Kidney epithelial cell (primary cell): ENCODE measurements at places on chromosomes 13 and 19. TPM values are rescaled to one million over a fixed set of nuclear protein-coding genes. Genes with fewer than 3 reads are reported as not detected.

Gene KLK12
- not detected in 2 replicates for total RNA-seq

- no peak for DNase-seq
These were observed 2.1 kb downstream of the KCNN4 start for GRCh38 chr19:43778651-43779050.

DNA sequence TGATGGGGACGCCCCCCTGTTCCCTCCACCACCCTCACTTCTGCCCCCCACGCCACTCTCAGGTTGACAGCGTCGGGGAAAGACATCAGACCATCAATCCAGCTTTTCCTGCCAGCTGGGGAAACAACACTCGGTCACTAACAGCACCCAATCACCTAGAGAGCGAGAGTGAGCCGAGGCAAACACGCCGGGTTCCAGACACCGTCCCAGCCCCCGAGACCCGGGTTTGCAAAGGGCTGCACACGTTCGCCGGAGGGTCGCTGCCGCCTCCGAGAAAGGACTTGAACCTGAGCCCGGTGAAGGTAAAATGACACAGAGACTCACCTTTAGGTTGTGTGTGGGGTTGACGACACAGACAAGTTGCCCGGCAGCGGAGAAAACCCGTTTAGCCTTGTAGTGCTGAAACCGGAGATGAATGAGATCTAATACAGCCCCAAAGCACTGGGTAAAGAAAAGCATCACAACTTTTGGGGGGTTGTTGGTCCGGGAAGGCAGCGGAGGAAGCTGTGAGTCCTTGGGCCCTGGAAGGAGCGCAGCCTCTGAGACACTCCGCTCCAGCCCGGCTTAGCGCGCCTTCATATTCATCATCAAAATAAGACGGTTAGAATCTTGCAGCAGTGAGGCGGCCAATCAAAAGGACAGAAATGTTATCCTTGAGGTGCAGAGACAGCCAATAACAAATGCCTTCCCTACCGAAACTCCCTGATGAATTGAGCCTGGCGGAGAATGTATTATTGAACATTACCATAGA lies at the start of gene SIAH3:
Gene SIAH3 (minus strand): TSS at position 583 of the 751 bp plus-strand sequence. CDS start 124 bp downstream, at position 459.
- DNase-seq = no peak

DNA sequence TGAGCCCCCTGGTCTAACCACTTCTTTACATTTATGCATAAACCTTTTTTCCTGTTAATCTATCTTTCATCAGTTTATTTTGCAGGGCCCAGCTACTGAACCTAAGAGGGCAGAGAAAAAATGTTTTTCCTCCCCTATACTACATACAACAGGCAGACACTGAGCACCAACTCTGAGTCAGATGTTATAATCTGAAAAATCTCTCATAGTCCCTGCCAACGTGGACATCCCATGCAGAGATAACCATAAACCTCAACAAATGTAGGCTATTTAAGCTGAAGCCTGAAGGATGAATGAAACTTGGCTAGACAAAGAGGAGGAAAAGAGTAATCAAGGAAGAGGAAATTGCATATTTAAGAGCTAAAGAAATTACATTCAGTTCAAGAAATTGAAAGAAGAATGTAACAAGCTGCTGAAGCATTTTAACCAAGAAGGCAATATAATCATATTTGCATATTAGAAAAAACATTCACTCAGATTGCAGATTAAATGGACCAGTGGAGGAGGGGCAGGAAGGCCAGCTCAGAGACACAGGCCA lies 2.6 kb downstream of the NEK3 start:
- no peak for DNase-seq

Gene MIPEP
- 20.1 and 25.6 TPM in 2 replicates for total RNA-seq

Gene FSD1
- total RNA-seq = 11.3 and 13.2 TPM in 2 replicates

Gene SRRM5
- 0.46 TPM in 1 of 2 replicates, not detected in the other for total RNA-seq

Gene ZNF729
- 0.14 TPM in 1 of 2 replicates, not detected in the other for total RNA-seq

Gene ICAM4
- 0.13 TPM in 1 of 2 replicates, not detected in the other for total RNA-seq

Gene GAPDHS
- total RNA-seq = not detected in 2 replicates

Gene TGFBR3L
- total RNA-seq = 0.14 and 4.5 TPM in 2 replicates

DNA sequence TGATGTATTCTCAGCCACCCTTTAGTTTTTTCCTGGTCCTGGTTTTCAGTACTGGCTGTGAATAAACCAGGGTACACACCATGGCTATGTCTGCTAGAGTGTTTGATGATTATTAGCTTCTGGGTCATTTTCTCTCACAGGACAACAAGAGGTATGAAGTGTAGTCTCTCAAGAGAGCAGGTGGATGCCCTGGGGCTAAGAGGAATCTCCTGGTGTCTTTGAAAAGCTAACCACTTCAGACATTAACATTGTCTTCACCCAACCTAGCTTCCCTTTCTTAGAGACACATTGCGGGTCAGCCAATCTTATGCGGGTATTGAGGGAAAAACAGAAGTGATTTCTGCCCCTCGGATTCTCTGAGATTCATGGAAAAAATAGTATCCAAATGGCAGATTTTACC lies 1.6 kb downstream of the ZNF730 start:
- no peak for DNase-seq

- DNase-seq = no peak
These were observed 7.1 kb upstream of the PSMC4 start for GRCh38 chr19:39963898-39964297.

DNA sequence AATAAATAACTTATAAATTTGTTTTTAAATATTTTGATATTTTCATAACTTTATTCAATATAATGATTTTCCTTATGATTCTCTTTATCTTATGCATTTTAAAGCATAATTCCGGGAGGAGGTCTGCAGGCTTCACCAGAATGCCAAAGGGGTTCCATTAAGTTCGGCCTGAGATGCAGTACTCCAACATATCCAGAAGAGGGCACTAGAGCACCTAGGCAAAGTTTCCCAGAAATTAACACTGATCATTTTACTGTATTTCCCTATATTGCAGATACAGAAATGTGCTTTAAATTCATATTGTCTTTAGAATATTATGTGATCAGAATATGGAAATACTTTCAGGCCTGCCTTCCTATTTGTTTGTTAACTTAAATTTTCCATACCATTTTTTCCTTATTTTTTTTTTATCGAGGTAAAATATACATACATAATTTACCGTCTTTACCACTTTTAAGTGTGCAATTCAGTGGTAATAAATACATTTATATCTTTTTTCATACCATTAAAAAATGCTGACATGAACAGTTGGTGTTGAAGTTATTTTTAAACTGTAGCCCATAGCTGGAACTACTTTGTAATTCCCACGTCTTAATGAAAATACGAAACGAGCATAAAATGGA lies 58.9 kb upstream of the TM9SF2 start:
- DNase-seq = no peak

Gene GDF15
- 637 and 822 TPM in 2 replicates for total RNA-seq

GRCh38 chr13:84649853-84650252 lies 767.6 kb upstream of the SLITRK1 start:
- no peak for DNase-seq

GRCh38 chr13:48901781-48902180 lies 73.9 kb upstream of the FNDC3A start:
- no peak for DNase-seq

DNA sequence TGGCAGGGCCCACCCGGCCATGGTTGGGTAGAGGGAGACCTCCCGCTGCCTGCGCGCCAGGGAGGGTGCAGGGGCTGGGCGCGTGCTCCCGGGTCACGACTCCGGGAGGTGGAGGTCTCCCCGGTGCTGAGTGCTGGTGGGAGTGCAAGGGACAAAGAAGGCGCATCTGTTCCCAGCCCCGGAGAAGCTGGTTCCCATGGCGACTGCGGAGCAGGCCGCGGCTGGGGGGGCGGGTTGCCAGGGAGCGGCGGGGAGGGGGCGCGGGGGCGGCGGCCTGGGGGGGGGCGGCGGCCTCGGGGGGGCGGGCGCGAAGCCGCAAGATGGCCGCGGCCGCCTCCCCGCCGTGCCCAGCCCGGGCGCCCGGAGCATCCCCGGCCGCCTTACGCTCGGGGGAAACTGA lies 1.2 kb downstream of the CBARP start:
- no peak for DNase-seq

DNA sequence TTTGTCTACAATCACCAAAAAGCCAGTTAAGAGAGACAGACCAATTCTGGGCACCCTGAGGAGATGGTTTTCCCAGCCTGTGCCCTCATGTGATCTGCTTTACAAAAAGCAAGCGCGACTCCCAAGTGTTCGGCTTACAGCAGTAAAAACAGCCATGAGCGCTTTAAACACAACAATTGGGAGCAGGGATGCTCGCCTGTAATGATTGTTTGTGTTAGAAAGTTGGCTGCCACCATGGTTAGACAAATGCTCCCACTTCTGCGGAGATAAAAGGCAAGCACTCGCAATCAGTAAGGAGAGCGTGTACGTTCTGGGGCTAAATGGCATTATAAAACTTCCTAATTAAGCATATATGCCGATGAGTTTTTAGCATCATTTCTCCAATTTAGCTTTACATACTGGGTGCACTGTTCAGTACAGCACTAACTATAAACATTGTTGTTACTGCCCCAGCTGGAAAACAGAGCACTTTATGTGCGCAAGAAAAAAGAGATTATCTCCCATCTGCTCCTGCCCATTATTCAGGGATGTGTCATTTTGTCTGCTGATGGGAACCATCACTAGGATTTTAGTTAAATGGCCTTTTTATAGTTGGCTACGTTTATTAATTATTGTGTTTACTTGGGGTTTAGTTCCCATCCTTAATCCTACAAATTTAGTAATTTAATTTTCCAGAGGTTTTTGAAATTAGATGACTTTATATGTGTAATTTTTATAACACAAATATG lies 309.3 kb upstream of the MAB21L1 start:
- no peak for DNase-seq

Gene MBOAT7
- 107 and 111 TPM in 2 replicates for total RNA-seq

GRCh38 chr13:40345149-40345514 lies 321.3 kb downstream of the FOXO1 start:
- no peak for DNase-seq

Gene CABP5
- total RNA-seq = not detected in 2 replicates

Gene FFAR2
- total RNA-seq = not detected in 2 replicates

GRCh38 chr13:36973621-36974295 lies 25.4 kb downstream of the ALG5 start:
- DNase-seq = no peak

- no peak for DNase-seq
These were observed 1362.0 kb downstream of the PCDH9 start for GRCh38 chr13:65868099-65868498.

- DNase-seq = no peak
These were observed 509.5 kb downstream of the GPC6 start for GRCh38 chr13:93736081-93736480.

DNA sequence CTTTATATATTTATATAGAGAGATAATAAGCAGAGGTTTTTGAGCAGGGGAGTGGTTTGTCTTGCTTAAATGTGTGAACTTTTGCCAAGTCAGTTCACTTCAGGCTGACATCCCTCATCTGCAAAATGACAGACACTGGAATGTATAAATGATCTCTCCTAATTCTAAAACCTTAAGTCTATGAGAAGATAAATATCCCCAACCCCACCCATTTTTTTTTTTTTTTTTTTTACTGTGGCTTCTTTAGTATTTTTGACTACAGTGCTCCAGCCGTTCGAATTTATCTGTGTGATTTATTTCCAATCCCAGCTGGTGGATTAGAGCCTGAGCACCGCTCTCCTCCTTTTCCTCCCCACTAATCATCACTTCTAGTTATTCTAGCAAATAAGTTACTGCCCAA lies 234.8 kb downstream of the DACH1 start:
- DNase-seq = no peak

GRCh38 chr13:75329723-75330122 lies 152.2 kb downstream of the TBC1D4 start:
- DNase-seq = no peak

Gene KLF12
- 11.9 and 13.1 TPM in 2 replicates for total RNA-seq

DNA sequence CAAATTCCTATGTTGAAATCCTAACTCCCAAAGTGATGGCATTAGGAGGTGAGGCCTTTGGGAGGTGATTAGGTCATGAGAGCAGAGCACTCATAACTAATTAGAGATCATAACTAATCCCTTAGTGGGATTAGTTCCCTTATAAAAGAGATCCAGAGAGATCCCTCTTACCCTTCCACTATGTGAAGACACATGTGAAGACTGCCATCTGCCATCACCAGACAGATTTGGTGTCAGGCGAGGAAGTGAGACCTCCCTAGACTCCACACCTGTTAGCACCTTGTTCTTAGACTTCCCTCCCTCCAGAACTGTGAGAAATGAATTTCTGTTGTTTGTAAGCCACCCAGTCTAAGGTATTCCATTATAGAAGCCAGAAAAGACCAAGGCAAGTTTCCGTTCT lies 112.2 kb downstream of the NDFIP2 start:
- no peak for DNase-seq

DNA sequence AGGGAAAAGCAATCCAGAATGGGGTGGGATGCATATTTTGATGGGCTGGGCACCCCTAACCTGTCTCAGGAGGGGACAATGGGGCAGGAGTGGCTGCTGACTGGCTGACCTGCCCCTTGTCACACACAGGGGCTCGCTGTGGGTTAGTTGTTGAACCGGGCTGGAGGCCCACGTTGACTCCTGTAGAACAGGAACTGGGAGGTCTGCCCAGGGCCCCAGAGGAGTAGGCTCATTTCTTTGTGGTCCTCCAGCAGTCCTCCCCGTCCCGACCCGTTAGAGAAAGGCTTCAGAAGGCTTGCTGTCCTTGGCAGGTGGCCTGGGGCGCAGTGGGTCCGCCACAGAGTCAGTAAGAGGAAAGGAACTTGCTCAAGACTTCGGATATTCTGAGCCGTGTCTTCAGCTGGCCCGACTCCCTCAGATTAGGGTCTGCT lies 70.1 kb downstream of the COL4A1 start:
- DNase-seq = no peak

GRCh38 chr19:18013210-18014111 lies 5.5 kb downstream of the ARRDC2 start:
- DNase-seq = no peak

Gene ZNF471
- 2.4 and 2.8 TPM in 2 replicates for total RNA-seq

Gene CDX2
- total RNA-seq = not detected in 2 replicates

Gene PEAK3
- total RNA-seq = not detected in 2 replicates

Gene LMTK3
- 2.3 and 2.9 TPM in 2 replicates for total RNA-seq

DNA sequence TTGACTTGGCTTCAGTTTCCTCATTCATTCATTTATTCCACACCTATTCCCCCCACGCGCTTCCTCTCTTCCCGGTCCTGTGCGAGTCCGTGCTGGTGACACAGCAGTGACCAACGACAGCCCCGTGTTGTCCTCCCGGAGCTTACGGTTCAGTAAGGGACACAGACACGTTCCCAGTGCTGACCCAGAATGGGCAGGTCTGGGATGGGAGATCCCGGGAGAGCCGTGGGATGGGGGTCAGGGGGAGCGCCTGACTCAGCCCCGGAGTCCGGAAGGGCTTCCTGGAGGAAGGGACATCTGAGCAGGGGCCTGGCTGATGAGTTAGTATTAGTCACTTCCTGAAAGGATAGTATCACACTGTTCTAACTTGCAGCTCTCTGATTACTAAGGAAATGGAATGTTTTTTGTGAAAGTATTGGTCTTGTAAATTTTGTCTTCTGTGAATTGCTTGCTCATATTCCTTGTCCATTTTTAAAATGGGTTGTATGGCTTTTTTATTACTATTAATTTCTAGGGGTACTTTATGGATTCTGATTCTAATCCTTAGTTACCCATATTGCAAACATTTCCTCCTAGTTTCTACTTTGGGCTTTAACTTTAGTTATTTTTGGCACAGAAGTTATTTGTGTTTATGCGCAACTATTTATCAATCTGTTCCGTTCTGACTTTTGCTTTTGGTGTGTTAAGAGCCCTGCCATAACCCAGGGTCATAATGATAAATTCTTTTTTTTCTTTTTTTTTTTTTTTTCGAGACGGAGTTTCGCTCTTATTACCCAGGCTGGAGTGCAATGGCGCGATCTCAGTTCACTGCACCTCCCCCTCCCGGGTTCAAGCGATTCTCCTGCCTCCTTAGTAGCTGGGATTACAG lies 708 bp upstream of the ERCC1 start:
- DNase-seq = peak; percentile 90
